ENCODE measurements at places on chromosomes 4 and X.

DNA sequence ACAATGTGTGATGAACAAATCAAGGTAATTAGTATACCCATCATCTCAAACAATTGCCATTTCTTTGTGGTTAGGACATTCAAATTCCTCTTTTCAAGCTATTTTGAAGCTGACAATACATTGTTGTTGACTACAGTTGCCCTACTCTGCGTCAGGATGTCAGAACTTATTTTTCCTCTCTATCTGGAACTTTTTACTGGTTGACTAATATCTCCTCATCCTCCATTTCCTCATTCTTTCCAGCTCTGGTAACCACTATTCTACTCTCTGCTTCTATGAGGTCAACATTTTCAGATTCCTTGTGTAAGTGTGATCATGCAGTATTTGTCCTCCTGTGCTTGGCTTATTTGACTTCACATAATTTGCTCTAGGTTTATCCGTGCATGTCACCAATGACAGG, 240.5 kb upstream of the HS3ST1 start:
- DNase-seq: no peak

DNA sequence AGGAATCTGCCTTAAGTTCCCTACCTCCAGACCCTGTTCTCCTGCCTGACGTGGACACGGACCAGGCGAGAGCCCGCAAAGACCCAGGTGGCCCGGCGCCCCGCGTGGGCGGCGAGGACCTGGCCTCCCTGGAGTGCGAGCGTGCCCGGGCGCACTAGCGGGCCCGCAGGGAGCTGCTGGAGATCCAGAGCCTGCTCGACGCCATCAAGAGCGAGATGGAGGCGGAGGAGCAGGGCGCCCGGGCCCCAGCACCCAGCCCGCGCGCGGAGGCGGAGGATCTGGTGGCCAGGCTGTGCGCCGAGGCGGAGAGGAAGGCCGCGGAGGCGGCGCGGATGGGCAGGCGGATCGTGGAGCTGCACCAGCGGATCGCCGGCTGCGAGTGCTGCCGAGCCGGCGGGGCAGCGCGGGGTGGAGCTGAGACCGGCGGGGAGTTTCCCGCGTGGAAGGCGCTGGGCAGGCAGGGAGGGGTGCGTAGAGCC, 18.2 kb downstream of the MRFAP1 start:
- peak; percentile 69 for DNase-seq

DNA sequence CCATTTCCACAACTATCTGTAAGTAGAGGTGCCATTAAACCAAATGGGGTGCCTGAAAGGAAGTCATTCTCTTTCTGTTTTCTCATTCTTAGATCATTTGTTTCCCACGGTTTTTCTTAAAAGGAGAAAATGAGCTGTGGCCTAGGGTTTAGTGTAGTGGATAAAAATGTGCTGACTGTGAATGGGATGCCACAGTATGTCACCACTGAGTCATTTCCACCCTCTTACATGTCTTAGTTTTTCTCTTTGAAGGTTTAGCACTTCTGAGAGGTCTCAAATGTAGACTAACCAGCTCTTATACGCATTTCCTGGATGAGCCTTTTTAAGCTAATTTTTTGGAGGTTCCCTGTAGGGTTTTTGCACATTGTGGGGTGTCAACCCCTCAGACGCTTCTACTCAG, 244.5 kb upstream of the SPANXN1 start:
- no peak for DNase-seq

- DNase-seq: peak; percentile 61
These were observed 570 bp downstream of the WDR44 start for GRCh38 chrX:118346258-118347094.

- no peak for DNase-seq
These were observed 48.5 kb upstream of the STIM2 start for GRCh38 chr4:26812049-26812714.

DNA sequence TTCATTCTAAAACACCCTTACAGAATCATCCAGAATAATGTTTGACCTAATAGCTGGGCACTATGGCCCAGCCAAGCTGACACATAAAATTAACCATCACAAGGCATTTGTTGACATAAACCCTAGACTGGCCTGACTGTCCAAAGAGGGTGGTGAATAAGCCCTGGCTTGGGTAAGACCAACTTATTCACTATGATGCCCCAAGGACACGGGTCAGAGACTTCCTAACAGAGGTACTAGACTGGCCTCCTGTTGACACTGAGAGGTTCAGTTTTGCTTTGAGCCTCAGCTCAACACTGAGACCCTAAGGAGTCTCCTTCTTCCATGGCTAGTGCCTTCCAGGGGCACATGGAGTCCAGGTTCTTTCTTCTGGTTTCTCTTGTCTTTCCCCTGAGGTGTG, 21.3 kb downstream of the FGF2 start:
- no peak for DNase-seq

DNA sequence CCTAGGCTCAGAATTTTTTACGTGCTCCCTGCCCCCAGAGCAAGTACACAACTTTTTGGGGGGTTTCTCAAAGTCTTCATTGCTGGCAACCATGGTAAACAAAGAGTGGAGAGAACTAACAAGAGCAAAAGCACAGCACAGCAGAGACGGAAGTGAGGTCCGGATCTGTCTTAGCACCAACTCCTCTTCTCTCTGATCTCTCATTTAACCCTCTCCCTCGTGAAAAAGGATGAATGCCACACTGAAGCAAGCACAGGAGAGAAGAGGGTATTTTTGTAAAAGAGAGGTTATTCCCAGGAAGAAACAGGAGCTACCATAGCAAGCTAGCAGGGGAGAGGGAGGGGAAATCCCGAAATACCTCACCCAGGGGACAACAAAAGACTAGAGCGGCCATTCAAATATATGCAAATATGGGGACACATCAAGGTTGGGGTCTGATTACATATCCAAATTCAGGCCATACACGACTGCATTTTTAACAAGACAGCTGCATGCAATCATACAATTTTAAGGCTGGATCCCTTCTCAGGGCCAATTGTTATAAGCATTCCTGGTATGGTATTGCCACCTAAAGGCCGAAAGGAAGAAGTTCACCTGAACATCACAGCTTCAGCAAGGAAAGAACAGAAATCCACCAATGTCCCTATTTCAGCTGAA, 46.6 kb downstream of the CD40LG start:
- peak; percentile 49 for DNase-seq

GRCh38 chrX:154505734-154506133, 10.3 kb downstream of the FAM3A start:
- no peak for DNase-seq

GRCh38 chrX:10983526-10983925, 127.6 kb upstream of the HCCS start:
- DNase-seq: no peak

- DNase-seq: no peak
These were observed 6.7 kb downstream of the SLC7A11 start for GRCh38 chr4:138235419-138235952.

- DNase-seq: no peak
These were observed 306.9 kb upstream of the SLIT2 start for GRCh38 chr4:19944806-19945205.

GRCh38 chrX:48648336-48648751, 35.3 kb upstream of the WAS start:
- peak; percentile 49 for DNase-seq

GRCh38 chr4:52144372-52144771, 93.3 kb downstream of the SPATA18 start:
- no peak for DNase-seq

DNA sequence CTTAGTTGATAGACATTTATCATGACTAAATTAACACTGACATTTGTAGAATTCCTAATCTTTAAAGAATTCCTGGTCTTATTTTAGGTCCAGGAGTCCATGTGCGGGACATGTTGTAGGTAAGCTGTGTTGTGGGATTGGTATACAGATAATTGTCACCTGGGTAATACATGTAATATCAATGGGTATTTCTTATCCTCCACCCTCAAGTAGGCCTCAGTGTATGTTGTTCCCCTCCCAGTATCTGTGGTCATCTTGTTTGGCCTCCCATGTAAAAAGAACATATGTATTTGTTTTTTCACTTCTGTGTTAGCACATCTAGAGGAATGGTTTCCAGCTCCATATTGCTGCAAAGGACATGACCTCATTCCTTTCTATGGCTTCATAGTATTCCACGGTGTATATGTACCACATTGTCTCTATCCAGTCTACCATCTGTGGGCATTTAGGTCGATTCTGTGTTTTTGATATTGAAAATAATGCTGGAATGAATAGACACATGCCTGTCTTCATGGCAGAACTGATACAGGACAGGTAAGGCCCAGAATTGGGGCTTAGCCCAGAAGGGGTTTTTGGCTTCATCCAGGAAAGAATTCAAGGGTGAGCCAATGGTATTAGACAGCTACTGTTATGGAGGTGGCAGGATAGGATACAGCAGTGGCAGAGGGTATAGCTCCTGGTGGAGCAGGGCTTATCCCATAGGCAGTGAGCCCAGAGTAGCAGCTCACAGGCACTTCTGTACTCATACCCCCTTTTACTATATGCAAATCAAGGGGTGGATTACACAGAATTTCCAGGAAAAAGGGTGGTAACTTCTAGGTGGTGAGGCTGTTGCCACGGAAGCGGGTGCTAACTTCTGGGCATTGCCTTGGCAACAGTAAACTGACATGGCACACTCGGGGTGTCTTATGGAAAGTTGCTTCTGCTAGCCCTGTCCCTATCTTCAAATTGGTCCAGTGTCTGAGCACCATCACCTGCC, 66.1 kb upstream of the WDR1 start:
- no peak for DNase-seq

GRCh38 chrX:47316276-47317025, 53.9 kb upstream of the ZNF157 start:
- DNase-seq: no peak

- DNase-seq: no peak
These were observed 155.0 kb downstream of the FBXW7 start for GRCh38 chr4:152380919-152381318.

DNA sequence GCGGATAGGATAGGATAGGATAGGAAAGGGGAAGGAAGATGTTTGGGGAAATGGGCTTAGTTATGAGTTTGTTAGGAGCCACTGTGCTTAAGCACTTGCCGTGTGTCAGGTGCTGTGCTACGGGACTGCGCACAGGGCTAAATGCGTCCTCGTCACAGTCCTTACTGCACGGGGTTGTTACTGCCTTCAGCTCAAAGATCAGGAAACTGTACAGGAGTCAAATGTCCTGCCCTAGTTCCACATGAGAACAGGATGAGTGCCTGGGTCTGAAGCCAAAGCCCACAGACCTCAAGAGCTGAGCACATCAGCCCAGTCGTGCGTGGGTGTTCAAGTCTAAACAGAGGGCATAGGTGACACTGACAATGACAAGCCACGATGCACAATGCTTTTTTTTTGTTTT, 15.0 kb downstream of the ACSL1 start:
- no peak for DNase-seq
